Hepatocyte (in vitro differentiated cells): ENCODE measurements at places on chromosomes 2 and 18. TPM values are rescaled to one million over a fixed set of nuclear protein-coding genes. Genes with fewer than 3 reads are reported as not detected.

- H3K36me3 ChIP-seq: no peaks in the 10 kb centered on the region
- H3K27me3 ChIP-seq: no peaks in the 10 kb centered on the region
- peak; percentile 27 for DNase-seq
Observed at GRCh38 chr2:97935719-97936161, 60.0 kb downstream of the TMEM131 start.

GRCh38 chr18:70371908-70372307 is 83.1 kb downstream of the SOCS6 start:
- H3K27me3 ChIP-seq: no peaks in the 10 kb centered on the region
- no peak overlapping the region for H3K4me3 ChIP-seq
- H3K4me1 ChIP-seq: peaks cover 17% of the 10 kb centered on the region
- H3K36me3 ChIP-seq: no peaks in the 10 kb centered on the region
- H3K27ac ChIP-seq: no peak overlapping the region

DNA sequence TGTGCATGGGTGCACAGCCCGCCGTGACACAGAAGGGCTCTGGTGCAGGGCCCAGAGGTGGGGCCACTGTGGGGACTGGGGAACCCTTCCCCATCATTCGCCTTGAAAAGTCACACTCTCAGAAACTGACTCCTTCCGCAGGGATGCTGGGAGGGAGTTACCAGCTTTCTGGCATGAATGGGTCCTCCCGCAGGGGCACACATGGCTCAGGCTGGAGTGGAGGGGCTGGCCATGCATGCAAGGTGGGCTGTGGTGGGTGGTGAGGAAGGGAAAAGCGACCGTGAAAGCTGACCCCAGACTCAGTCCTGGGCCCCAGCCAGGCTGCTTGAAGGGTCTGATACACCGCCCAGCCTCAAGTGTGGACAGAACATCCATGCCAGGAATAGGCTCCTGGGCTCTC is 201.1 kb downstream of the TNS1 start:
- H3K36me3 ChIP-seq: no peaks in the 10 kb centered on the region
- H3K27me3 ChIP-seq: no peaks in the 10 kb centered on the region
- no peak for DNase-seq
- H3K27ac ChIP-seq: no peak overlapping the region

DNA sequence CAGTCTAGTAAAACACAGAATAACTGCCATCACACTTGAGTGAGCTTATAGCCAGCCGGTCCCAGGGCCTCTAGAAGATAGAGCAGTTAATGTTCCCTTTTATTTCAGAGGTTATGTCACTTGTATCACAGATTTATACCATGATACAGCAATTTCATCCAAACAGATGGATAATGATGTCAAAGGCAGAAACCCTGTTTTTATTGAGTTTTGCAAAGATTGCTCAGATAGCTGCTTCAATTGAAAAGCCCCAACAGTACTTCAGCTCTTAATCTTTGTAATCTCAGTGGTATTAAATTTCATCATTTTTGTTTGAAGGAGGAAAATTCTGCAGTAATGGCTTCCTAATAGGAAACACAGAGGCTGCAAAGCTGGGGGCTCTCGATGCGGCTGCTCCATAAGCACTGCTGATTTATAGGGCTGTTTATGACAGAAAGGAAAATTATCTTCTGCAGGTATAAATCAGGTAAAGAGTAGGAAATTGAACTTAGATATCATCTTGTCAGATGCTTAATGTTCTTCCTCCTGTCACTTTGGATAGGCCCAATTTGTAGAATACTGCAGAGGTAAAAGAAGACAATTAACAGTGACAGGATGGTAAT is 112.3 kb downstream of the LNPK start:
- no peaks in the 10 kb centered on the region for H3K27me3 ChIP-seq
- H3K4me1 ChIP-seq: no peaks in the 10 kb centered on the region
- H3K27ac ChIP-seq: no peak overlapping the region
- DNase-seq: no peak
- H3K4me3 ChIP-seq: no peak overlapping the region

The ACVR1C gene
- total RNA-seq: 2.4 and 3.0 TPM in 2 replicates

DNA sequence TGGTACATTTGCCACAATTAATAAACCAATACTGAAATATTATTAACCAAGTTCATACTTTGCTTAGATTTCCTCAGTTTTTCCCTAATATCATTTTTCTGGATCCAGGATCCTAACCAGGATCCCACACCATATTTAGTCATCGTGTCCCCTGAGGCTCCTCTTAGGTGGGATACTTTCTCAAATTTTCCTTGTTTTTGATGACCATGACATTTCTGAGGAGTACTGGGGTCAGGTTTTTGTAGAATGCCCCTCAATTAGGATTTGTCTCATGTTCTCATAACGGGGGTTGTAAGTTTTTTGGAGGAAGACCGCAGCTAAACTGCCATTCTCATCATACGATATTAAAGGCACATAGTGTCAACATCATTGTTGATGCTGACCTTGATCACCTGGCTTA is 15.5 kb upstream of the ERCC3 start:
- no peaks in the 10 kb centered on the region for H3K27me3 ChIP-seq
- H3K4me1 ChIP-seq: no peaks in the 10 kb centered on the region
- DNase-seq: no peak
- H3K4me3 ChIP-seq: no peak overlapping the region
- H3K27ac ChIP-seq: no peak overlapping the region

The PREPL gene
- 44.3 and 46.5 TPM in 2 replicates for total RNA-seq

The TBC1D8 gene
- total RNA-seq: 15.8 and 18.7 TPM in 2 replicates

DNA sequence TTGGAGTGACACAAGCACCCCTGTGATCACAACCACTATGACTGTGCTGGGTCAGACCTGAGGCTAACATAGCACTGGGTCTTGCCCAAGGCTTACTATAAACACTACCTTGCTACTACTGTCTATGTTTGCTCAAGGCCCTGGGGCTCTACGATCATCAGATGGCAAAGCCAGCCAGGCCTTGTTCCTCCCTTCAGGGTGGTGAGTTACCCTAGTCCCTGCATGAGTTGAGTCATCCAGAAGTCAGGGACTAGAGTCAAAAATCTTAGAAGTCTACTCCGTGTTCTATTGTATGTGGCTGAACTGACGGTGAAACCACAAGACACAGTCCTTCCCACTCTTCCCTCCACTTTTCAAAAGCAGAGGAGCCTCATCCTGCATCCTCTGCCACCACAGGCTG is 551.2 kb upstream of the FSIP2 start:
- H3K27me3 ChIP-seq: no peaks in the 10 kb centered on the region
- no peak for DNase-seq
- no peaks in the 10 kb centered on the region for H3K4me1 ChIP-seq
- no peaks in the 10 kb centered on the region for H3K36me3 ChIP-seq
- H3K4me3 ChIP-seq: no peak overlapping the region
